ENCODE measurements at places on chromosomes 2 and 18.
A peak's percentile ranks its signal among the peaks of the same experiment; 100 is the strongest.

DNA sequence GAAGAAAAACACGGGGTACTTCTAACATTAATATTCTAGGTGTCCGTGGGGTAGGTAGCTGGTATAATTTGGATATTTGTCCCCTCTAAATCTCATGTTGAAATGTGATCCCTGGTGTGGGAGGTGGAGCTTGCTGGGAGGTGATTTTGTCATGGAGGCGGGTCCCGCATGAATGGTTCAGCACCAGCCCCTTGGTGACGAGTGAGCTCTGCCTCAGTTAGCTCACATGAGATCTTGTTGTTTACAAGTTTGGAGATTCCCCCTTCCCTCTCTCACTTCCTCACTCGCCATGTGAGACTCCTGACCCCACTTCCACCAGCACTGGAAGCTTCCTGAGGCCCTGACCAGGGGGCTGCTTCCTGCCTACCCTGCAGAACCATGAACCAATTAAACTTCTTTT lies 35.4 kb upstream of the DNER start:
- DNase-seq, result peak; percentile 31

DNA sequence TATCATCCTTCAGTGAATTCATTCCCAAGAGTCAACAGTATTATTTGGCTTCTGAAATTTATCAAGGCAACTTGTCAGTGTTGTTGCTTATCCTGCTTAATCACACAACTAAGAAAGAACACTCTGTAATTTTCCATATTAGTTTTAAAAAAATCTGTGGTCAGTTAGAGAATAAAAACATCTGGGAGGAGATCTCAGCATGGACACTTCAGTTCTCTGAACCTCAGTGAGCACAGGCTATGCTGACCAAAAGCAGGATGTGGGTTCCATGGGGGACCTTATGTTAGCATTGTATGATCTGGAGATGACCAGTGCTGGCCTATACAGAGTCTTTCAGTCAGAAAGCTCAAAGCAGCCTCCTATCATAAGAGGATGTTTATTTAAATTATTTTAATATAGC lies 79.1 kb upstream of the KLHL14 start:
- DNase-seq, result no peak

DNA sequence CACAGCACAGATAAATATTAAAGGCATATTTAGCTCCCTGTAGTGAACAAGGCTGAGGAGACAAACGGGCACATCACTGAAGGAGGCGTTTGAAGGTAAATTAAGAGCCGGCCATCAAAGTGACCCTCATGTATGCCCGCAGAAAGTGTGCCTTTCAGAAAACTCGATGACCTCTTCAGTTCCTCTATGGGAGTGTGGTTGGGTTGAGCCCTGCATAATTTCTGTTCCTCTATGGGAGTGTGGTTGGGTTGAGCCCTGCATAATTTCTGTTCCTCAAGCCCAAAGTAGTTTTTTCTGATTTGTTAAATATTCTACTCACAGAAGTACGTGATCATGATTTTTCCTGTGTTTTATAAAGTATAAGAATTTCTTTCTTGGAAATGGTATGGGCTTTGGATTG lies 568.5 kb downstream of the TSN start:
- no peak for DNase-seq

DNA sequence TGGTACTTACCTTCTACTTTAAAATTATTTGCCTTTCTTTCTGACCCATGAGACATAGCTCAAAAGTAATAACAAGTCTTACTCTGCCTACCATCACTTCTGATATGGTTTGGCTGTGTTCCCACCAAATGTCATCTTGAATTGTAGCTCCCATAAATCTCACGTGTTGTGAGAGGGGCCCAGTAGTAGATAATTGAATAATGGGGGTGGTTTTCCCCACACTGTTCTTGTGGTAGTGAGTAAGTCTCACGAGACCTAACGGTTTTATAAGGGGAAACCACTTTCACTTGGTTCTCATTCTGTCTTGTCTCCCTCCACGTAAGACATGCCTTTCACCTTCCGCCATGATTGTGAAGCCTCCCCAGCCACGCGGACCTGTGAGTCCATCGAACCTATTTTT lies 47.5 kb downstream of the GALNT3 start:
- no peak for DNase-seq

DNA sequence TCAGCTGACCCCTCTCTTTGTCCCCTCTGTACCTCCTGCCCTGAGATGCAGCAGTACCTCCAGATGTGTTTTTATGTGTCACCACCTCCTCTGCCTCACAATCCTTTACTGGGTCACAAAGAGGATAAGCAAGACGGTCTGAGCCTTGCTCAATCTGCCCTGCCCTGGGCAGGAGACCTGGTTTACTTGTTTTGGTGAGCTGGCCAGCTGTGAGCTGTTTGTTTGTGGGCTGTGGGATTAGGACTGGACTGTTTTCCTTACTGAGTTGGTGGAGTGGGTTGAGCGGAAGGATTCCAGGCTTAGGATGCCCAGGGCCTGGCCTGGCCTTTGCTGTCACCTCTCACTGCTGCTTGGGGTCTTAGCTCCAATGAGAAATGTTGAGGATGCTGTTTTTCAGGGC lies 299.5 kb downstream of the SRBD1 start:
- no peak for DNase-seq
